ENCODE measurements at places on chromosomes 7 and 10.

DNA sequence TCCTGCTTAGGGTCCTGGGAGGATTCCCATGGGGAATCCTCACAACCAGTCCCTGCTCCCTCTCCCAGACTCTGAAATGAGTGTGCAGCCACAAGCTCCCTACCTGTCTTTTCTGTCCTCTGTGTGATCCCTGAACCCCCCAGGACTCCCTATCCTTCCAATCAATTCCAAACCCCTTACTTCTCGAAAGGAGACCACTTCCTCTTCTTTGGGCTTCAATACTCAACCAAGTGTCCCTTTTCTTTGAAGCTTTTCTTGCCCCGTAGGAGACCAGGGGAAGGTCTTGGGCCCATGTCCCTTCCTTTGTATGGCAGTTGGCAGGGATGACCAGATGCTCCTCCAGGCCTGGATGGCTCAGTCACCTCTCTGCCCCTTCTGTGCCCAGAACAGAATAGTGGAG is 1.7 kb downstream of the AEBP1 start:
- no peak for DNase-seq

GRCh38 chr10:119129721-119130120 is 25.8 kb downstream of the DENND10 start:
- no peak for DNase-seq

- DNase-seq = peak; percentile 85
Measured at GRCh38 chr10:43322769-43323168, 48.7 kb upstream of the FXYD4 start.

- DNase-seq = no peak
Measured at GRCh38 chr7:143038635-143039034, 11.7 kb upstream of the OR9A2 start.

DNA sequence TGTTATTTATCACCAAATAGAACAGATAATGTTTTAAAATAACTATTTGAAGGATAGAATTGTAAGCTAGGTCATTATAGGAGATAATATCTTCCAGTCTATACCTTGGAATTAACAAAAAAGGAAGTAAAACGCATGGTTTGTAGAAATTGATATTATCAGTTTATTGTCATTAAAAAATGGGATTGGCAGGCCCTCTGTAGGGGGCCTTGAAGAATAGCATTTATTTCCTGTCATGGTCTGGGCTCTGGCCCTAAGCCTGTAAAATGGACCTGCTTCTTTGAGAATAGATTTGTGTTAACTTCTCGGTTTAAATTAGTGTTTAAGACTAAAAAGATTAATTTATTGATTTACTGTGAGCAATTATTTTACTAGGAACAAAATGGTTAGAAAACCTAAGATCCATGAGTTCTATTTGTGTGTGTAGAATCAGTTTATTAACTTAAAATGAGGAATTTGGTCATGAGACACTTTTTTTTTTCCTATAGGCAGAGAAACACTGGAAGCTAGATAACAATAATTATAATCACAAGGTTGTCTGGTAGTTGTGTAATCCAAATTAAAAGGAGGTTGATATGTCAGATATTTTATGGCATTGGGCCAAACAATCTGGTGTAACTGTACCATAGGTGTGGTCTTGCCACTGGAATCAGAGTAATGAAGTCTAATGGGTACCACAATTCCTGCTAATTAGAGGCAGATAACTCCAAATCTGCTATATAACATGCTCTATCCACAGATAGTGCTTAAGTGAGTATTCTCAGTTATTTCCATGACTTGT is 197.4 kb upstream of the FOXP2 start:
- no peak for DNase-seq

DNA sequence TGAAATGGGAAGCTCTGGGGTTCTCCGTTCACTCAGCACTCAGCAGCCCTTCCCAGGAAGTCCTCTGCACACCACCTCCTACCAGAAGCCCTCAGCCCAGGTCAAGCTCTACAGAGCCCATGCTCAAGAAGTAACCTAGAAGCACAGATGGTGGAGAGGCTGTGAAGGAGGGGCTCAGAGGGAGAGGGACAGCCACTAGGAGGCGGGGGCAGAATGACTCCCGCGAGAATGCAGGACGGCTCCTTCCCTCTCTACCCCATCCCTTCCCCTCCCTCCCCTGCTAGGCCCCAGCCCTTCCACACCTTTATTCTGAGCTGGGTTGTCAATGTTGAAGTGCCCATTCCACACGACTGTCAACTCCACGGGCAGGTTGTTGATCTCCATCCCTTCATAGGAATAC is 373.2 kb downstream of the PLXNA4 start:
- DNase-seq = no peak

- DNase-seq = no peak
Measured at GRCh38 chr7:150516956-150517745, 2.5 kb downstream of the GIMAP7 start.

GRCh38 chr7:98826387-98826786 is 43.4 kb downstream of the TMEM130 start:
- no peak for DNase-seq

DNA sequence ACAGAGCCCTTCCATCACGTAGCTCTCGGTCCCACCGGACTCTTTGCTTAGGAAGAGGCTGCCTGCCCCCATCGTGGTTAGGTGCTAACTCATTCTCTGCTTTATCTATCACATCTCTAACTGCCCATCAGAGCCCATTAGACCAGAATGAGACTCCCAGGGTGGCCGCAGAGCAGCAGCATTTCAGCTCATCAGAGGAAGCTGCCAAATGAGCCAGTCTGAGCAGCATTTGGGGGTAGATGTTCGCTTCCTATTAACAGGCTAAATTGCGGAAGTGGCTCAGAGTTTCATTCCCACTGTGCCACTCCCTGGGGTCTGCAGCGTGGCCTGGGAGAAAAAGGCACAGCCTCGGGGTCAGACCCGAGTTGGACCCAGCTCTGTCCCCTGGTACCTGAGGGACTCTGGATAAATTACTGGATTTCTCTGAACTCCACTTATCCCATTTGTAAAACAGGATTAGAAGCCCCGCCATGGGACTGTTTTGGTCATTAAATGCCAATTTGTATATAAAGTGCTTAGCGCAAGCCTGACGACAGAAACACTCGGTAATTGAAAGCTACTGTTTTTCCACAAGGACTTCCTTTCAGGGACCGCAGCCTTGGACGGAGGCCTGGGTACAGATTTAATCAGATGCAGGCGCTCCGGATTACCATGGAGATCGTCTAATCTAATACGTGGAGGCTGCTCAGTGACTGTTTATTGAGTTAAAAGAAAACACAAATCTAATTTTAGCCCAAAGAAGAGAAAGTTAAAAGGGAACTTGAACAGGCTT is 73.8 kb upstream of the PRLHR start:
- DNase-seq = no peak

DNA sequence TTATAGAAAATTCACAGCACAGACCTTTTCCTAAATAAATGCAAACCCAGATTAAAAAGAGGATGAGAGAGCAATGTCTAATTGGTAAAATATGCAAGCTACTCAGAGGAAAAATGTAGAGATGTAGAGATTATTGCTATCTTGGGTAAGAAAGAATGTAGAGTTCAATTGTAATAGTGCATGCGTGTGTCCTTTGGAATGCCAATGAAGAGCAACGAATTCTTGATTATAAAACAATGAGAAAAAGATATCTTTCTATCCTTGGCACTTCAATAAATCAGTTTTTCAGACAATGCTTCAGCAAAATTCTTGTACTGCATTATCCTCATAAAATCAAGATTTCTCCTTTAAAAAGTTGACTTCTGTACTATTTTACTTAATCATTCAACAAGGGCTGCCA is 50.9 kb downstream of the SEMA3D start:
- DNase-seq = no peak

GRCh38 chr7:127976056-127976737 is 55.0 kb downstream of the LRRC4 start:
- no peak for DNase-seq

DNA sequence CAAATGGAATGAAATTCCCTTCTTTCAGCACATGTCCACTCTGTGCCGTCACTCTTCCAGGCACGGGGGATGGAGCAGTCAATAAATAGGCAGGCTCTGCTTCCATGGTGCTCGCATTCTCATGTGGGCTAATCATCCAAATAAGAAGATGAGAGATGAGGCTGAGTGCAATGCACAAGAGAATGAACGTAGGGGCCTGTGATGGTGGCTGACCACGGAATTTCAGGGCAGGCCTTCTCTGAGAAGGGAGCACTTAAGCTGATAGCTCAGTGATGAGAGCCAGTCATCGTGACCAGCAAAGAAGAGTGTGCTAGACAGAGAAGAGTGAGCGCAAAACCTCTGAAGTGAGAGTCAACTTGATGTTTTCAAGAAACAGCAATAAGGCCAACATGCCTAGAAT is 47.9 kb downstream of the TAF3 start:
- DNase-seq = no peak

DNA sequence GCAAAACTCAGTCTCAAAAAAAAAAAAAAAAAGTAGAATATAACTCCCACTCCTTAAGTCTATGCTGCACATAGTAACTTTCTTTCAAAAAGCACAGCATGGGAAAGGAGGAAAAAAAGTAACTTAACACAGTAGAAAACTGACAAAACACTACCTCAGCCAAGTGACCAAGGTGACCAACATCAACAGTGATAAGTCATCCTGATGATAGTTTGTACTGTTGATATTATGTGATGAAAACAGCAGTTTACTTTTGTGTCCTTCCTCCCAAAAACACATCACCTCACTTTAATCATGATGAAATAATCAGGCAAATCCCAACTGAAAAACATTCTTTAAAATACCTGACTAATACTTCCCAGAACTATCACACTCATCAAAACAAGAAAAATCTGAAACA is 29.3 kb upstream of the MAT1A start:
- DNase-seq = no peak

GRCh38 chr7:27905951-27906350 is 166.0 kb downstream of the TAX1BP1 start:
- DNase-seq = no peak

- DNase-seq = no peak
Measured at GRCh38 chr7:12923971-12924370, 236.5 kb downstream of the ARL4A start.

GRCh38 chr7:100190048-100190711 is 12.5 kb downstream of the STAG3 start:
- DNase-seq = no peak

- no peak for DNase-seq
Measured at GRCh38 chr10:7487528-7487927, 76.7 kb upstream of the SFMBT2 start.

- DNase-seq = no peak
Measured at GRCh38 chr10:18185621-18186020, 45.4 kb downstream of the CACNB2 start.

- DNase-seq = no peak
Measured at GRCh38 chr7:108794466-108794865, 224.8 kb downstream of the DNAJB9 start.

GRCh38 chr10:97090644-97091043 is 95.1 kb downstream of the SLIT1 start:
- no peak for DNase-seq

DNA sequence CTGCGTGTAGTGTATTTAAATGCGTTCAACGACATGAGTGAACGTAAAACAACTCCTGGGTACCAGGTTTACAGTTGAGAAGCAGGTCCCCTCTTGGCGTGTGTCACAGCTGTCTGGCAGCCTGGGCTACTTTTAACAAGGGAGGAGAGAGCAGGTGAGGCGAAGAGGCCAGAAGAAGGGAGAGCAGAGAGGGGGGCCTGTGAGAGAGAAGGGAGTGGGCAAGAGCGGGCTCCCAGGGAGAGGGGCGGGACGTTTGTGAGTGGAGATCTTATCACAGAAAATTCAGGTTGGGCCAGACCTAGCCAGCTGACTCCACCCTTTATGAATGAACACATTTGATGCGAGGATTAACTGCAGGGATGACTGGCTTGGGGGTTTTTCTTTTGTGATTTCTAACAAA is 154.0 kb downstream of the CAMK1D start:
- DNase-seq = no peak

- peak; percentile 16 for DNase-seq
Measured at GRCh38 chr10:122342293-122343134, 32.0 kb upstream of the PLEKHA1 start.

DNA sequence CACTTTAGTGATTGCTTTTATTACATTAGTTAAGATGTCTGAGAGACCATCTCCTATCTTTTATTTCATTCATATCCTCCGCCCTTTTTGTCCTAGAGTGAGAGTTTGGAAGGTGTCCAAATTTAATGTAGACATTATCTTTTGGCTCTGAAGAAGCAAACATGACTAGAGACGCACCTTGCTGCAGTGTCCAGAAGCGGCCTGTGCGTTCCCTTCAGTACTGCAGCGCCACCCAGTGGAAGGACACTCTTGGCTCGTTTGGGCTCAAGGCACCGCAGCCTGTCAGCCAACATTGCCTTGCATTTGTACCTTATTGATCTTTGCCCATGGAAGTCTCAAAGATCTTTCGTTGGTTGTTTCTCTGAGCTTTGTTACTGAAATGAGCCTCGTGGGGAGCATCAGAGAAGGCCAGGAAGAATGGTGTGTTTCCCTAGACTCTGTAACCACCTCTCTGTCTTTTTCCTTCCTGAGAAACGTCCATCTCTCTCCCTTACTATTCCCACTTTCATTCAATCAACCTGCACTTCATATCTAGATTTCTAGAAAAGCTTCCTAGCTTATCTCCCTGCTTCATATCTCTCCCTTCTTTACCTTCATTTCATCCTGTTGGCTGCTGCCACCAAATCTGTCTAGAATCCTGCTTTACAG is 10.4 kb upstream of the CLCN1 start:
- peak; percentile 58 for DNase-seq

DNA sequence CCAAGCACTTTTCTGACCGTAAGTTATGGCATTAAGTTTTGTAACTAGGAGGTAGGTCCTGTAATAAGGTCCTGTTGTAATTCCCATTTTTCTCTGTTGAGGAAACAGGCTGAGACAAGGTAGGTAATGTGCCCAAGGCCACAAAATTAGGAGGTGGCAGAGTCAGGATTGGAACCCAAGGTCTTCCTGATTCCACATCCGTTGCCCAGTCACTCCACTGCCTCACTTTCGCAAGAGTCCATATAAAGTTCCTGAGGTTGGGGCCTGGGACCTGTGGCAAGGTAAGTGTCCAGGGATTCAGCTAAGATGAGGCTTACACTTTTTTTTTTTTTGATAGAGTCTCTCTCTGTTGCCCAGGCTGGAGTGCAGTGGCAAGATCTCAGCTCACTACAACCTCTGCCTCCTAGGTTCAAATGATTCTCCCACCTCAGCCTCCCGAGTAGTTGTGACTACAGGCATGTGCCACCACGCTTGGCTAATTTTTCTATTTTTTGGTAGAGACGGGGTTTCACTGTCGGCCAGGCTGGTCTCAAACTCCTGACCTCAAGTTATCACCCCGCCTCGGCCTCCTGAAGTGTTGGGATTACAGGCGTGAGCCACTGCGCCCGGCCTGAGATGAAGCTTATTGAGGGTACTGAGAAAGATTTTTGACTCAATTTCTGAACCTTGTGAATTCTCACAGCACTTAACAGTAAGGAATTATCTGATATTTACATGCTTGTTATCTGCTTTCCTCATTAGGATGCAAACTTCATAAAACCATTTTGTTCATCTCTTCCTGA is 20.3 kb upstream of the GNA12 start:
- DNase-seq = no peak

DNA sequence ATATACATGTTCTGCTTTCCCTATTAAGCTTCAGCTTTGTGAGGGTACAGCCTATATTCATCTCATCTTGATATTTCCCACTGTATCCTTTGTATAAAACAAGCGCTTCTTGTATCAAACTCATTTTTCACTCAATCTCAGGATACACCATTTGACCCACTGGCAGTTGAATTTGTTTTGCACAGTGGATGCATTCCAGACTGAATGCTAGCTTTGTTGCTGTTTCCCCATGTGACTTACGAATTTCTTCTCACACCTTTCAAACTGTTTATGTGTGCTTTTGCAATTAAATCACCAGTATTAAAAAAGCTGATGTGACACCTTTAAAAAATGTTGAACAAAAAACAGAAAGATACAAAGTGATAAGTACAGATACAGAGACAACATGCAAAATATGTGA is 180.9 kb downstream of the ZNF438 start:
- no peak for DNase-seq

GRCh38 chr10:22699976-22700375 is 14.4 kb downstream of the PIP4K2A start:
- DNase-seq = no peak
